ENCODE measurements at places on chromosomes 12 and 14.

DNA sequence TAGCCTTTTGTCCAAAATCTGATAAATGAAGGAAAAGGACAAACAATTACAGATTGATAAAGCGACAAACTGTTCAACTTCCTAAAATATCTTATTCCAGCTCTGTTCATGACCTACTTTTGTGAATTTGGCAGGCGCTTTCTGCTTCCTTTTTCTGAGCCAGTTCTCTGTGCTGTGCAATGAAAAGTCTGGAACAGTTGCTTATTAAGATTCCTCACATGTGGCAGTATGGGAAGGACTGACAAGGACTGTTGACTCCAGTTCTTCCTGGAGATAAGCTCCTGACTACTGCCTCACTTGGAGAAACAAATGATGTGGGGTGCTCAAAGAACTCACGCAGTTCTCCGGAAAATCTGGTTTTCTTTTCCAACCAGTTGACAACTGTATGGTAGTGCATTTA, 58.3 kb upstream of the ANP32D start:
- no peak for DNase-seq

DNA sequence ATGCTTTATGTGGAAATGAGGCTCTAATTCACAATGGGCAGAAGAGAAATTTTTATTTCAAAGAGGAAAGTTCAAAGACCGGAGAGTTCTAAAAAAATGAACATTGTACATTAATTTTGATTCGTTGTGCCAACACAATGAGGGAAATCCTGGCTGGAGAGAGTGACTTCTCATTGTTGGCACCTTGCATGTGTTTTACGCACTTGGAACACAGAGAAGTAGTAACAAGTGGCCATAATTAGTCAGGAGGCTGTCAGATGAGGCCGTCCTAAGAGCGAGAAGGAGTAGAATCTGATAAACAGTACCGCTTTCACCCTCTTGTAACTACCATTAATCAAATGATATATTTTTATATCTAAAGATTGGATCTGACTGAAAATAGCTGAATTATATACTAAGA, 6.9 kb downstream of the LMO3 start:
- no peak for DNase-seq

DNA sequence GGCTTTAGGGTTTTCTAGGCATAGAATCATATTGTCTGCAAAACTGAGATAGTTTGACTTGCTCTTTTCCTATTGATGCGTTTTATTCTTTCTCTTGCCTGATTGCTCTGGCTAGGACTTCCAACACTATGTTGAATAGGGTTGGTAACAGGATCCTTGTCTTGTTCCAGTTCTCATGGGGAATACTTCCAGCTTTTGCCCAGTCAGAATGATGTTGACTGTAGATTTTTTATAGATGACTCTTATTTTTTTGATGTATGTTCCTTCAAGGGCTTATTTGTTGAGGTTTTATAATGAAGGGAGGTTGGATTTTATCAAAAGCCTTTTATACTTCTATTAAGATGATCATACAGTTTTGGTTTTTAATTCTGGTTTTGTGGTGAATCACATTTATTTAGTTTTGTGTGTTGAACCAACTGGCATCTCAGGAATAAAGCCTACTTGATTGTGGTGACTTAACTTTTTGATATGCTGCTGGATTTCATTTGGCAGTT, 478.2 kb downstream of the TMEM117 start:
- no peak for DNase-seq

DNA sequence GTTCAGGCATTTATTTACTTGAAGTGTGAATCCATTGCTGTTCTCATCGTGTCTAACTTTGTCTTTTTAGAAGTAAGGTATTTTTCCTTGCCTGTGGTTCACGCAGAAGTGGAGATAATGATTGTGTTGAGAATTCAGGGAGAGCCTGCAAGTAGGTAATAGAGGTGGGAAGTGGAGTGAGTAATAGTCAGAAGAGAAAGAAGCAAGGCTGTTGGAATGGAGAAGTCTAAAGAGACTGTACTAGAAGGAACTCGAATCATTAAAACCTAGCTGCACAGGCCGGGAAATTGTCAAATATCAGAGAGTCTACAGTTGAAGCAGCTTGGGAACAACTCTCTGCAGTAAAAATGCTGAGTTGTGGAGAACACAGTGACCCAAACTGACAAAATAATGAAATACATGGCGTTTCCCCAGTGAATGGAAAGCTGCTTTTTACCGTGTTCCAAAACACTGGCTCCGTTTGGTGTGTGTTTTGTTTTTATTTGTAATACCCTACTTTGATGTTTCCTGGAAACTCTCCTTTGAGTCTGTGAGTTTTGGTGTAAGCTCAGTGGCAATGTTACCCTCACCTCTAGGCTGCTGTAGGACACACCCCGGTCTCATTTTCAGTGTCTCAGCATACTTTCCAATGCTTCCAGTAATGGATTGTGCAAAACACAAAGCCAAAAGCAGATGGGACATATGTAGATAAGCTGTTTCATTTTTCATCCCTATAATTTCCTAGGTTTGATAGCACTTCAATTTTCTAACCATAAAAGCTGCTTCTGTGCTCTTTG, 146.6 kb downstream of the CRADD start:
- no peak for DNase-seq

- DNase-seq, result peak; percentile 92
These were observed 2.0 kb upstream of the GALC start for GRCh38 chr14:87994974-87995373.

DNA sequence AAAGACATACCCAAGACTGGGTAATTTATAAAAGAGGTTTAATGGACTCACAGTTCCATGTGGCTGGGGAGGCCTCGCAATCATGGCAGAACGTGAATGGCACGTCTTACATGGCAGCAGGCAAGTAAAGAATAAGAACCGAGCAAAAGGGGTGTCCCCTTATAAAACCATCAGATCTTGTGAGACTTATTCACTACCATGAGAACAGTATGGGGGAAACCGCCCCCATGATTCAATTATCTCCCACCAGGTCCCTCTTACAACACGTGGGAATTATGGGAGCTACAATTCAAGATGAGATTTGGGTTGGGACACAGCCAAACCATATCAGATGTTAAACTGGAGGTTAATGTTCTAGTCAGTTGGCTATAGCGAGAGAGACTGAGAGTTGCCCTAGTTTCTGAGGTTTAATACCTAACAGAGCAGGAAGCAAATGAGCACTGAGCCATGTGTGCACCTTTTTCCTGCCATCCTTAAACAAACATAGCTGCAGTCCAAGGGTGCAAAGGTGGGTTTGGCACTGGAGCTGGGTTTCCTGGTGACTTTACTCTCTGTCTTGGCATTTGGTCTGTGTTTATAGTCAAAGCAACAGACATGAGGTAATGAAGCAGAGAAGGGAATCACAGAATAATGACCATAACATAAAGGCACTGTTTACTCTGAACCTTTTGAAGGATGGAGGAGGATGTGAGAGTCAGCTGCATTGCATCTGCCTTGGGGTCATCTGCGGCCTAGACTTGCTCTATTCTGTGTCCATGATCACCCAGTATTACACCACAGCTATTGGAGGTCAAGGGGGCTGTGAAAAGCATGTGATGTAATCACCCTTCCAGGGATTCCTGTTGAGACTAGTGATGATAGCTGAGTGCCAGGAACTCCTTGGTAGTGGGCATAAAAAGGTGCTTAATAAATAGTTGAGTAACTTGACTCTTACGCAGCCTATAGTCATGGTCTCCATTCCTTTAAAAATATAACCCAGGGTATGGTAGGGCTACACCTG, 83.6 kb upstream of the USP44 start:
- no peak for DNase-seq

GRCh38 chr12:84891106-84891838, 21.3 kb downstream of the SLC6A15 start:
- no peak for DNase-seq

- no peak for DNase-seq
These were observed 392.9 kb downstream of the NOVA1 start for GRCh38 chr14:26204728-26205479.

- no peak for DNase-seq
These were observed 152.0 kb downstream of the DACT1 start for GRCh38 chr14:58789736-58790135.

DNA sequence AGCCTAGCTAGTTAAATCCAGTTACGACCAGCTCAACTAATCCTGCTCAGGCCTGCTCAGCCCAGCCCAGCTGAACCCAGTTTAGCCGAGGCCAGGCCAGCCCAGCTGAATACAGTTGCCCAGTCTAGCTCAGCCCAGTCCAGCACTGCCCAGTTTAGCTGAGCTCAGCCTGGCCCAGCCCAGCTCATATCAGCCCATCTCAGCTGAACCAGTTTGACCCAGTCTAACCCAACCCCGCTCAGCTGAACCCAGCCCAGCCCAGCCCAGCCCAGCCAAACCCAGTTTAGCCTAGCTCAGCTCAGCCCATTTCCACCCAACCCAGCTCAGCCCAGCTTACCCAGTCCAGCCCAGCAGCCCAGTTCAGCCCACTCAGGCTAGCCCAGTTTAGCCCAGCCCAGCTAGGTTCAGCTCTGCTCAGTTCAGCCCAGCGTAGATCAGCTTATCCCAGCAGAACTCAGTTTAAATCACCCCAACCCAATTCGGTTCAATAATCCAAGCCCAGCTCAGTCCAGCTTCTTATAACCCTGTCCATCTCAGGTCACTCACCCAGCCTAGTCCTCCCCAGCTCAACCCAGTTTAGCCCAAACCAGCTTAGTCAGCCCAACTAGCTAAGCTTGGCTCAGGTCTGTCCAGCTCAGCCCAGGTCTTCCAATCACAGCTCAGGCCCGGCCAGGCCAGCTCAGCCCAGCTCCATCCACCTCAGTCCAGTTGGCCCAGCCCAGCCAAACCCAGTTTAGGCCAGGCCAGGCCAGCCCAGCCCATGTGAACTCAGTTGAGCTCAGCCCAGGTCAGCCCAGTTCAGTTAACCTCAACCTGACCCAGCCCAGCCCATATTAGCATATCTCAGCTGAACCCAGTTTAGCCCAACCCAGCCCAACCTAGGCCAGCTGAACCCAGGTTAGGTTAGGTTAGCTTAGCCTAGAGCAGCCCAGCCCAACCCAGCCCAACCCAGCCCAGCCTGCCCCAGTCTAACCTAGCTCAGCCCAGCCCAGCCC, 76.7 kb downstream of the TMEM121 start:
- peak; percentile 33 for DNase-seq

DNA sequence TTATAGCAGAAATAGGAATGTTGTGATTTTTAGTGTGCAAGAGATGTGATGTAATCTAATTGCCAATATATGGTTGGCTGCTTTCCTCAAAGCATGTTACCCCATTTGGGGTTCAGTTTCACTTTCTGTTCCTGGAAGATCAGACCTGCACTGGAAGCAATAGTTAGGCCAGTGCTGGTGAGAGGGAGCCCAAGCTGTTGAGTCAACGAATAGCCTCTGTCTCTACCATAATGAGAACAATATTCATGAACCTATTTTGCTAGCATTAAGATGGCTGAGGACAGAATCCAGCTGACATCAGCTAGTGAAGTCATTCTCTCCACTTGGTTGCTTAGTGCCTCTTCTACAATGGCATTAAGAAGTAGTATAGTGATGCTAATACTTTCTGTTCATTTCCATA, 379.9 kb upstream of the DCN start:
- DNase-seq, result peak; percentile 49

GRCh38 chr12:122964439-122965257, 1.6 kb downstream of the ABCB9 start:
- peak; percentile 19 for DNase-seq

DNA sequence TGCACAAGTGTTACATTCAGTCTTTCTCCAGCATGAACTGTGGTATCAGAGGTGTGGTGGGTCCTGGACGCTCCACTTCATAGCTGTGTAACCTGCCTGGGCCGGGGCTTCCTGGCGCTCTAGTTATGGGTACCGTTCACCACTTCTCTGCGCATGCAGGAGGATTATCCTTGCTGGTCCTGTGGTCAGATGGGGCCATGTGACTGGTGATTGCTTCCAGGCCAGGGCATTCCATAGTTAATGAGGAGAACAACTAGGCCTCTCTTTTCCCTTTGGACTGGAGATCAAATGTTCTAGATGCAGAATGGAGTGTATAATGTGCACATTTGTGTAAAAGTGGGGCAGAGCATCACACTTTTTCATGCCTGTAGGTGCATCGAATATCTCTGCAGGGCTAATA, 444.0 kb downstream of the AACS start:
- no peak for DNase-seq

DNA sequence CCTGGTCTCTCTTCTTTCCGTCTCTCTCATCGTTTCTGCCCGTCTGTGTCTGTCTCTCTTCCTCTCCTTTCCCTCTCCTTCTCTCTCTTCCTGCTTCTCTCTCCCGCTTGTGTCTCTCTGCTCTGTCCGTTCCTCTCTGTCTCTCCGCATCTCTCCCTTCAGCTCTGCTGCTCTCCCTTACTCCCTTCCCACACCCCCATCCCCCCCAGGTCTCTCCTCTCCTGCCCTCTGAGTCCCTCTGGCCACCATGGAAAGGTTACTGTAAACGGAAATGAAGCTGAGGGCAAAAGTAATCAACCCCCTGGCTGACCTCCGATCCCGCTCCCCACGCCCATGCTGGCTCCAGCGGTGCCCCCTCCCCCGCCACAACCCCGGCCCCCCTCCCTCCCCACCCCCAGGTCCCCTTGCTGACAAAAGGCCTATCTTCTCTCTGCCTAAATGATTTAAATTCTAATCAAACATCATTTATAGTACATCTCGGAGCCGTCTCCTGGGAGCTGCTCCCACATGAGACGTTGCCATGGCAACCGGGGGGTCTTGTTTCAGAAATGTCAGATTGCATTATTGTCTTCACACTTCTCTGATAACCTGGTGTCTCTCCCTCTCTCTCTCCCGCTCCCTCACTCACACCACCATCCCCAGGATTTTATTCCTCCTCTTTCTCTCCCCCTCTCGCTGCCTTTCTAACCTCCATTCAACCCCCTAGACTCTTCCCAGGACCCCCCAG, 203.8 kb downstream of the RBM19 start:
- no peak for DNase-seq

GRCh38 chr12:58757422-58757821, 162.9 kb downstream of the LRIG3 start:
- no peak for DNase-seq

DNA sequence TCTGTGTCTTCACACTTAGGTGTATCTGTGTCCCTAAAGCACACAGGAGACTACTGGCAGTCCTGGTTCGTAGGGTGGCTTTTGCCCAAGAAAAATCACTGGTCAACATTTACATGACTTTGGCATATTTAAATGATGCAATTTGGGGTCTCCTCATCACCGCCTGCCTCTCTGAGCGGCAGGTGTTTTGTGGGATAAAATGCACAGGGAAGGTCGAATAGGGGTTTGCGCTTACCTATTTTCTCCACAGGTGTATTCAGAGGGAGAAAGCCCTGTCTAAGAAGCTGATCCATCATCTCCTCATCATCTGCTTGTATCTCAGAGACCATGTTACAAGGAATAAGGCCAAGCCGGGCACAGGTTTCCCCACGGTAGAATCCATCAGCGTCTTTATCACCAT, 74.7 kb downstream of the PIWIL1 start:
- no peak for DNase-seq

GRCh38 chr14:43692706-43693105, 814.4 kb downstream of the FSCB start:
- no peak for DNase-seq

DNA sequence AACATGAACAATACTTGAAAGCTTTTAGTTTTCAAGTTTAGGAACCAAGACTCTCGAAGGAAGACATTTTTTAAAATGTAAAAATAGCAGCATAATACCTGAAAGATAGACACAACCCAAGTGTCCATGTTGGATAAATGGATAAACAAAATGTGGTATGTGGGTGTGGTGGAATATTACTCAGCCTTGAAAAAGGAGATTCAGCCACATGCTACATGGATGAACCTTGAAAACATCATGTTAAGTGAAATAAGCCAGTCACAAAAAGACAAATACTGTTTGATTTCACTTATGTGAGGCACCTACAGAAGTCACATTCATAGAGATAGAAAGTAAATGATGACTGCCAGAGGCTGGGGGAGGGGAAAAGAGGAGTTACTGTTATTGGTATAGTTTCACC, 228.7 kb downstream of the FBXL14 start:
- DNase-seq, result no peak

GRCh38 chr12:121516437-121517011, 64.3 kb downstream of the KDM2B start:
- no peak for DNase-seq

All from OCI-M1 (cell line).